NCI-H524 (cell line): ENCODE measurements at places on chromosomes 3 and 15.

DNA sequence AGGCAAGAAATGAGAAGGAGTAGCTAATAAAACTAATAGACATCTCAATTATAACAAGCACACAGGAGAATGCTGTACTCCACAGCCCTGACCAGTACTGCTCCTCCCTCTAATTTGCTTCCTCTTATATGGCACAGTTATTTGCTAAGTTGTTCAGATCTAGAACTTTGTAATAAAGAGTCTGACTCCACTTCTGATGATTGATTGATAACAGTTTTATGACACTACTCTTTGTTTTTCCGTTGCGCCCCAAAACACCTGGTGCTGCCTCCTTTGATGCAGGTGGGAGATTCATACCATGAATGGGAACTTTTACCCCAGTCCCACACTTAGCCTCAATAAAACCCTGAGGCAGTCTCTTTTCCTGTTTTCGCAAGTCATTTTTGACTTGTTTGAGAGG lies 777.7 kb downstream of the GBE1 start:
- DNase-seq = no peak

GRCh38 chr15:67050522-67051087 lies 14.8 kb upstream of the SMAD3 start:
- DNase-seq = no peak

GRCh38 chr3:171636666-171637065 lies 173.6 kb downstream of the PLD1 start:
- no peak for DNase-seq

GRCh38 chr3:101995371-101996046 lies 146.2 kb downstream of the NFKBIZ start:
- DNase-seq = no peak

GRCh38 chr3:152403632-152404066 lies 134.9 kb downstream of the MBNL1 start:
- no peak for DNase-seq

DNA sequence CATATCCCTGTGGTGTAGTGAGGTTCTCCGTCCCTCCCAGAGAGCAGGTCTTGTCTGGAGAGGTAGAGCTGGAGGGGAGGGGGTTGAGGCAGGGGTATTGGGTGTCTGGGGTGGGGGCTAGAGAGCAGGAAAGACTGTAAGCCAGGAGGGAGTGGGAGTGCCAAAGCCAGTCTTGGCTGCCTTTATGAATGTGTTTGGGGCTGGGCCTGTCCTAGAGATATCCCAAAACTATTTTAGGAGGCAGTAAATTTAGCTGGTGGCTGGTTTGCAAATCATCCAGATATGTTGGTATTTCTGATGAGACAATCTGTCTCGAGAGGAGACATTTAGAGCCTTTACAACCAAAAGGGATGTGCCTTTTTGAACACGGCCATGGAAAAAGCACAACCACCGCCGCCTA lies 166.6 kb downstream of the TLE3 start:
- DNase-seq = no peak

- DNase-seq = no peak
Observed at GRCh38 chr3:192129586-192129985, 597.8 kb downstream of the FGF12 start.

GRCh38 chr3:140204271-140204984 lies 269.4 kb downstream of the CLSTN2 start:
- no peak for DNase-seq

DNA sequence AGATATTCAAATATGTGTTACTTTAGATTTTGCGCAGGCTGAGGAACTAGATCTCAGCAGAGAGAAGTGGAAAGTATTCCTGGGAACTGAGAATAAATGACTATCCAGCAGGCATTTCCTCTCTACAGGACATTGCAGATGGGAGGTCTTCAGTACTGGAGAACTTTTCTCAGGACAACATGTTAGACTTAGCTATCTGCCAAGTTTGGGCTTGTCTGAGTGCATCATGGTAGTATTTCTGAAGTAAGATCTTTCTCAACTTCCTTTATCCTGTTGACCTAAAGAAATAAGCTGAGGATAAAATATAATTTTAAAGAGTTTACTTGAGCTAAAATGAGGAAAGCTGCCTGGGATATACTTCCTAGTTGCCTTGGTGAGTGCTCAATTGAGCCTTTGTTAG lies 167.9 kb upstream of the BCHE start:
- no peak for DNase-seq

DNA sequence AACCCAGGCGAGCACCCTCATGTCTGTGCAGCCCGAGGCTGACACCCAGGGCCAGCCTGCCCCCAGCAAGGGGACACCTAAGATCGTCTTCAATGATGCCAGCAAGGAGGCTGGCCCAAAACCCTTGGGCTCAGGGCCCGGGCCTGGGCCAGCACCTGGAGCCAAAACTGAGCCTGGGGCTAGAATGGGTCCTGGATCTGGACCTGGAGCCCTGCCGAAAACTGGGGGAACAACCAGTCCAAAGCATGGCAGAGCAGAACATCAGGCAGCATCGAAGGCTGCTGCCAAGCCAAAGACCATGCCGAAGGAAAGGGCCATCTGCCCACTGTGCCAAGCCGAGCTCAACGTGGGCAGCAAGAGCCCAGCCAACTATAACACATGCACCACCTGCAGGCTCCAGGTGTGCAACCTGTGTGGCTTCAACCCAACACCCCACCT lies 31.4 kb upstream of the APEH start:
- no peak for DNase-seq

DNA sequence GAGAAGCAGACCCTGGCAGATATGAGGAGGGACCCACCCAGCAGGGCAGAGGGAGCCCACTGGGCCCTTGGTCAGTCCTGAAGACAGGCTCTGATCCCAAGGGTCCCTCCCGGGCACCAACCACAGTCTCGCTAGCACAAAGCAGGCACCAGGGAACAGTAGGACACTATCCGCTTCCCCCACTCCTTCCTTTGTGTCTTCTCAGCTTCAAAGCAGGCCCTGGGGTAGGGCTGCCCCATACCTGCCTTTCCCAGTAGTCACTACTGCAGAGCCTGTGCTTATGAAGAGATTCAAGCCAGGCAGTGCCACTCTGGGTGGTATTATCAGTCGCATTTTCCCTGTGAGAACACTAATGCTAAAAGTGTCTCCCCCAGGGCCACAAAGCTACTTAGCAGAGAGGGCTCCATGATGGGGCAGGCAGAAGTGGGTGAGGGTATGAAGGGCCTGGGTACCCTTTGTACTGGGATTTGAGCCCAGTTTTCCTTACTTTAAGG lies 32.7 kb downstream of the SRPRB start:
- no peak for DNase-seq

DNA sequence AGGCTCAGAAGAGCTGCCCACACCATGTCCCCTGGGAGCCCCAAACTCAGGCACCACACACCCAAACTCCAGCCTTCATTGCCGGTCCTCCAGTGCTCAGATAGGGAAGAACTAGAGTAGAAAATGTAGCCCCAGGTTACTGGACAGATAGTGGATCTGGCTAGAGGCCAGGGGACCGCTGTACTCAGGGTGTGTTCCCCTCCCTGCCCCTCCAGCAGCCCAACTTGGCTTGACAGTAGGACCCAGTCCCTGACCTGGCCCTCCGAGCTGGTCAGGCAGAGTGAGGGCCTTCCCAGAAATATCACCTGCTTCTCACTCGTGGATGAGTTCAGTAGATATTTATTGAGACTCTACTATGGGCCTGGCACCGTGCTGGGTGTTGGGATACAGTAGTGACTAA lies 100.0 kb downstream of the CORO2B start:
- no peak for DNase-seq

DNA sequence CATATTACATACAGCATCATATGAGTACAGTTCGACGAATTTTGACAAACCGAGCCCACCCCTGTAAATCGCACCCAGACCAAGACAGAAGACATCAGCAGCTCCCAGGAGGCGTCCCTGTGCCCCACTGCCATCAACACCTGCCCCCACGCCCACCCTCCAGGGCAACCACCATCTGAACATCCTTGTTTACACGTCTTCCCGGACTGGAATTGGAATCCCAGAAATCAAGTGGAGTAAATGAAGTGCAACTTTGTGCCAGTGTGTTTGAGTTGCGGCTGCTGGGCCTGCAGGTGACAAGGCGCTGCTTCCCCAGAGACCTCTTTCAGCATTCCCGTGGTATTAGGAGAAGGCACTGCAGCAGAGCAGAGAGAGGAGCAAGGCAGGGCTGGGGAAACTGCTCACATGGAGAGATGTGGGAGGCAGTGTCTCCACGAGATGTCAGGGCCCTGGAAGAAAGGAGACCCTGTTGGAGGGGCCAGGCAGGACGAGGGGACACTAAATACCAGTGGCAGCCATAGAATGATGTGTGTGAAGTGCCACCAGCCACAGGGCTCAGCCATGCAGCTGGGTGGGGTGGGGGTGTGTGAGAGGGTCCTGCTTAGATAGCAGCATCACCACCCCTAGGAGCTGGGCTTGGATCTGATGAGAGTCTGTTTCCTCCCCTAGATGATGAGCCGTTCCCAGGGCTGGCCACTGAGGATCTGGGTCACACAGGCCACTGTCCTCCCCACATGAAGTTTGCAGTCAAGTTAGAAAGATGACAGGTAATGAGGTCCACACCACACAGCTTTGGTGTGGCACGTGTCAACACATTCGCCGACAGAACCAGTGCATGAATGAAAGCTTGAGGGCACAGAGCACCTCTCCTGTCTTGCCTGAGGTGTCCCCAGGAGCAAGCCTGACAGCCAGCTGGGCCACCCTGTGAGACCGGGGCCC lies 33.4 kb upstream of the PCSK6 start:
- no peak for DNase-seq

- no peak for DNase-seq
Observed at GRCh38 chr3:122435950-122436349, 20.1 kb upstream of the WDR5B start.

DNA sequence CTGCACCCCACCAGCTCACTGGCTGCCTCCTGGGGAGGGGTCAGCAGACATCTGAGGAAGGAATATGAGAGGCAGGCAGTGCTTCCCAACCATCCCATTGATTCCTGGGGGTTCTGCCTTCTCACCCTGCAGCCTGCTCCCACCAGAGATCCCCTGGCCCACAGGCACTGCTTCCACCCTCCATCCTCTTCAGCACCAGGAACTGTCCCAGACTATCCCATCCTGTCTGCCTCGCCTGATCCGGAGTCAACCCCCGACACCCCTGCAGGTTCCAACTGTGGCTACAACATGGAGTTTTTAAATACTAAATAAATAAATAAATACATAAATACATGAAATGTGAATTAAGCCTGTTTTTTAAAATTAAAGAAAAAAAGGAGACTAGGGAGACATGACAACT lies 43.6 kb downstream of the CACNA2D2 start:
- no peak for DNase-seq

GRCh38 chr15:73633991-73634495 lies 854 bp upstream of the NPTN start:
- no peak for DNase-seq

GRCh38 chr3:194328053-194328657 lies 23.0 kb downstream of the CPN2 start:
- DNase-seq = no peak

- no peak for DNase-seq
Observed at GRCh38 chr3:12349895-12350811, 61.3 kb downstream of the PPARG start.

- no peak for DNase-seq
Observed at GRCh38 chr3:38644016-38644661, 5.3 kb downstream of the SCN5A start.

DNA sequence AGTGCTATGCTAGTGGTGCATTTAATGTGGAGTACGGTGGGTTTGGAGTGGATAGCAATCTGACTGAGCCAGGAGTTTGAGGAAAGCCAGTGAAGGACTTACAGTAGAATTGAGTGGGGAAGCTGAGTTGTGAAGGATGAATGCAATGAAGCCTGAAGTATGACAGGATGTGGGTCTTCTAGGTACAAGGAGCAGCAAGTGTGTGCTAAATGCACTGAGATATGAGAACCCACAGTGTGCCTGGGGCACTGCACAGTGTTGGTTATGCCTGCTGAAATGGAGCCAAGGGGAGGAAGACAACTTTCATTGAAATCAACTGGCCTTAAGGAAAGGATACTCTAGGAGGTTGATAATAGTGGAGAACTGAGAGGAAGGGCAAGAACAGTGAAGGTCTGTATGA lies 105.5 kb upstream of the MRPL3 start:
- no peak for DNase-seq

DNA sequence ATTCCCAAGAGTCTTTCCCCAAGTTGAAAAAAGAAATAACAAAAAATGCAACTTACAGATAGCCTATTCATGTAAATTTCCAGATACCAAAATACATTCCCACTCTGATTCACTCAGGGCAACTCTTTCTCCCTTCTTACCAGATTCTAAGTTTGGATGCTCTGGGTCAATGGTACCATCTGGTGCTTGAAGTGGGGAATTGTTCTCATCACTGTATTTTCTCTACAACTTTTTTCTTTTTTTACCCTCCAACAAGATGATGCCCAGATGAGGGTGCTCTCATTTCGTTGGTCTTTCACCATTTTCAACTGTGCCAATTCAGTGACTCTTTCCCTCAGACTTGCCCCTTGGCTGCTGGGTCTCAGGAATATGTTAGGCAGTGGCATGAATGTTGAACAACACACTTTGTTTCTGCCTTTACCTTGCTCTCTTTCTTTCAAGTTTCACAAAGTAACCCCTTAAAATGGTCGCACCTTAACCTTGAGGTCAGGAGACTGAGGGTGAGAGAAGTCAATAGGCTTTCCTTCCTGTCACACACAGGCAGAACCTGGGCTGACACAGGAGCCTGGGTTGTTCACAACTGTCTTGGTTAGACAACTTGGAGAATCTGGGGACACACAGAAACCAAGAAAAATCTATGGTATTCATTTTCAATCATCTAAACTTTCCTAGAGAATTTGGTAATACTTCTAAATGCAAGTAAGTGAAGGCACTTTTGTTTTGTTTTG lies 330.7 kb upstream of the SLCO3A1 start:
- DNase-seq = peak; percentile 78

- DNase-seq = no peak
Observed at GRCh38 chr3:15181963-15182362, 24.1 kb upstream of the CAPN7 start.

- no peak for DNase-seq
Observed at GRCh38 chr3:96267577-96267976, 546.8 kb upstream of the EPHA6 start.

- DNase-seq = no peak
Observed at GRCh38 chr15:74780523-74781430, 1.1 kb upstream of the CSK start.

DNA sequence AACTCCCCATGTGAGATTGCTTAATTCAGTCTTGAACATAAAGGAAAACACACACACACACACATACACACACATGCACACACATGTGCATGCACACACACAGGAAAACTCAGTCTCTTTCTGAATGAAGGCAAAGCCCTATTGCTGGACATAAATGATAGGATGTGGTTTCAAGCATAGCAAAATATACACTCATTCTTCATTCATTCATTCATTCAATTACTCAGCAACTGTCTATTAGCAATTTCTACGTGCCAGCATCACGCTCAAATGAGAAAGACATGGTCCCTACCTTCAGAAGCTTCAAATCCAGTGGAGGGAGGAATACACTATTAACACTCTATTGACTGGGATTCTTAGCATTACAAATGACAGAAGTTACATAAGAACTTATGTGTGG lies 41.8 kb upstream of the UBE2E2 start:
- no peak for DNase-seq
